Activated CD4-positive, alpha-beta T cell treated with anti-CD3 and anti-CD28 coated beads for 36 hours (primary cell): ENCODE measurements at places on chromosomes 16 and 17.

- no peak for DNase-seq
These were observed 10.0 kb downstream of the ZSCAN10 start for GRCh38 chr16:3088925-3089716.

- DNase-seq: no peak
These were observed 90.7 kb downstream of the SHISA9 start for GRCh38 chr16:12992066-12992465.

DNA sequence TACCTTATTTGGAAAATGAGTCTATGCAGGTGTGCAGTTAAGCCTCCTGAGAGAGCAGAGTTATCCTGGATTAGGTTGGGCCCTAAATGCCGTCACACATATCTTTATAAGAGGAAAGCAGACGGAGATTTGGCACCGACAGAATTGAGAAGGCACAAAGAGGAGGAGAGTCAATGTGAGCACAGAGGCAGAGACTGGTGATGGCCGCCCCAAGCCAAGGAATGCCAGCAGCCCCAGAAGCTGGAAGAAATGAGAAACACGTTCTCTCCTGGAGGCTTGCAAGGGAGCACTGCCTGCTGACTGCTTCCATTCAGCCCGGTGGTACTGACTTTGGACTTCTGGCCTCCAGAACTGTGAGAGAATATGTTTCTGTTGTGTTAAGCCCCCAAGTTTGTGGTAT, 3.2 kb downstream of the SLC46A1 start:
- no peak for DNase-seq

DNA sequence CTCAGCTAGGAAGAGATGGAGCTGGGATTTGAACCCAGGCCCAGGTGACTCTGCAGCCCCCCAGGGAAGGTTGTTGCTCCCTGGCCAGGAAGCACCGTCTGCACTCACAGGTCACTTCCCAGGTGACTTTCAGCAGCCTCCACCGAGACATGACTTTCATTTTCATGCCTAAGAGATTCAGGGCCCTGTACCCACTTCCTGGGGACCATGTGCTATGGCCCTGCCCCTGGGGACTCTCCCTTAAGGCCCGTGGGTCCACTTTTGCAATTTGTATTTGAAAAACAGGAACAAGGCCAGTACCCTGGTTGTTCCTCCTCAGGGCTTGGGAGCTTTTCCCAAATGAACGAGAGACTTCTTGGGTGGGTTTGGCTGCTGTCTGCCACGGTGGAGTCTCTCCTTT, 191.0 kb downstream of the IRF8 start:
- no peak for DNase-seq

- no peak for DNase-seq
These were observed 44.3 kb upstream of the PLCG2 start for GRCh38 chr16:81734632-81735434.

DNA sequence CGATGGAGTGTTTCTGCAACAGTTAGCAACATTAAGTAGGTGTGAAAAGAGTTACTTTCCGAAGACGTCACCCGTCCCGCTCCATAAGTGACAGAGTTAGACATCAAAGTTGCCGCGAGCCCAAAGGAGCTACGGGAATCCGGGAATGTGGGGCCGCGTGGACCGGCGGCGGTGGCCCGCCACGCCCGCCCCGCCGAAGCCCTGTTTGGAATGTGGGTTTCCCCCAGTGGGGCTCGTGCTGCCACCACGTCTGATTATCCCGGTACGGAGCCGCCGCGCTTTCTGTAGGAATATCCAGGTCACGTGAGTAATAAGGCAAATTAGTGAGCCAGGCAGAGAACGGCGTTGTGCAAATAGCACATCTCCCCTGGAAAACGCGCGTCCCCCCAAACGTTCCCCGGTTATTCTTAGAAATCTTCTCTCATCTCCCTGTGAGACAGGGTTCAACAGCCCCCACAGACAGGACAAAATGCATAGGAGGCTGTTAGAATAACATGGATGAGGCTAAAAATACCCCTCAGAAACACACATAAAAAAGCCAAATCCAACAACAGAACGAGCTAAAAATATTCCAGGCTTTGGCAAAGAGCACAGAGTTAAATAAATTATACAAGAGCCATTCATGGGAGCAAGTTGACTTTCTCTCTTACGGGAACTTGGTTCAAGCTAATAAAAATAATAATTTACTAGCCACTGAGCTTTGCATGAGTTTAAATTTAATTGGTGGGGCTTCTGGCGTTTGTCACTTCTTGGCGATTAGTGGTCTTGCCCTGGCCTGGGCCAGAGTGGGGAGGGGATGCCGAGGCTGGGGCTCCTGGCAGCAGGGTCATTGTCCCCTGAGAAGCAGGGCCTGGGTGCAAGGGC, 8.6 kb downstream of the BAHCC1 start:
- no peak for DNase-seq

DNA sequence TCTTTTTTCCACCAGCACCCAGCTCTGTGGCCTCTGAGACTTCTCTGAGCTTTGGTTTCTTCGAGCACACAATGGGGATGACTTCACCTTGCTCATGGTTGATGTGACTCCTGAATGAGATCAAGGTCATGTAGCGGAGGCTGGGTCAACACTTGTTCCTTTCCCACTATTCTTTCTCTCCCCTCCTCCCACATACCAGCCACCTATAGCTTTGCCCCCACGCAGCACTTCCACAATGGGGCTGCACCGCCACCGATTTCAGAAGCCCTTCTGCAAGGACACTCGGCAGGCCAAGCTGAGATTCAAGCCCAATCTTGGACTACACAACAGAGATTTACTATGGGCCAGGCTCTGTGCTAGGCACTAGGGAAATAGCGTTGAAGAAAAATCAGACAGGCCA, 14.4 kb downstream of the TRIM25 start:
- DNase-seq: no peak

- DNase-seq: no peak
These were observed 954 bp downstream of the MYO1D start for GRCh38 chr17:32875923-32876416.
